Umbilical cord (tissue), 2 donors: ENCODE measurements at places on chromosomes 4 and X.

DNA sequence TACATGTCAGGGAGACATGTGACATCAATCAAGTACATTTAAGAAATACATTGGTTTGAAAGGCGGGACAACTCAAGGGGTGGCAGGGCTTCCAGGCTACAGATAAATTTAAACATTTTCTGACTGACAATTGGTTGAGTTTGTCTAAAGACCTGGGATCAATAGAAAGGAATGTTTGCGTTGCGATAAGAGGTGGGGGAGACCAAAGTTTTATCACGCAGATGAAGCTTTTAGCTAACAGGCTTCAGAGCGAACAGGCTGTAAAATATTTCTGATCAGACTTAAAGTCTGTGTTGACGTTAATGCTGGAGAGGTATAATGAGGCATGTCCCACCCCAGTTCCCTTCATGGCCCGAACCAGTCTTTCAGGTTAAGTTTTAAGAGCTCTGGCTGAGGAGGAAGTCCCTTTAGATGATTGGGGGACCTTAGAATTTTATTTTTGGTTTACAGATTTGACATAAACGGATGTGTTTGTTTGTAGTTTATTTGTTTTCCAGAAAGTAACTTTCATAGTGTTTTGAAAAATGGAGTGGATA is 346.7 kb upstream of the RASGEF1B start:
- no peak for DNase-seq

DNA sequence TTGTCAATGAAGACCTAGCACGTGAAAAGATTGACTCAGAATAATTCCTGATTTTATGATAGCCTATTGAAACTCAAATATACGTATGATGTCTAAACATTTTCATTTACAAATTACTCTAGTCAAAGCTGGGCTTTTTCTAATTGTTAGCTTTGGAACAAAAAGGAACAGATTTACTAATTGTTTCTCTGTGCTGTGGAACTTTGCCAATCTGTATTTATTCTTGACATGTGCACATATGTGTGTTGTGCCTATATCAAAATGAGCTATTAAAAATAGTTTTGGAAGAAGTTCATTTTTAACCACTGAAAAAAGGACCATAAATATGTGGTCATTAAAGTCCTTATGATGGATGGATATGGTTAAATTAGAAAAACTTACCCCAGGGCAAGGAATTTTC is 85.4 kb upstream of the PACRGL start:
- DNase-seq = no peak

GRCh38 chr4:67546004-67546356 is 677 bp upstream of the CENPC start:
- no peak for DNase-seq

- DNase-seq = peak; percentile 35
Observed at GRCh38 chr4:103915224-103915869, 195.6 kb upstream of the TACR3 start.

DNA sequence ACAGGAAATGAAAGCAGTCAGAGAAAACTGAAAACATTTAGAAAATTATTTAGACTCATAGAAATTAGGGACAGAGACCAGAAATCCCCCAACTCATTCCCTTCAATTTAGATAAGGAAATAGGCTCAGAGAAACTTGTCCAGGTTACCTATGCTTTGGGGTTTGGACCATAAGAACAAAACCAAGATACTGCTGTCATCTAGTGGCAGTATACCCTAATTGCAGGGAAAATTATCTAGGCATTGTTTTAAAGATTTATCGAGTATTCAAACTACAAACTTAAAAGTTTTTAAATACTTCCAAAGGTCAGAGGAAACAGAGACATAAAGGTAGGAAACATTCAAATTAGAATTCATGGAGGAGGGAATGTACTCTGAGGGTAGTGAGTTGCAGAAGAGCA is 67.0 kb upstream of the KLHL13 start:
- DNase-seq = no peak

DNA sequence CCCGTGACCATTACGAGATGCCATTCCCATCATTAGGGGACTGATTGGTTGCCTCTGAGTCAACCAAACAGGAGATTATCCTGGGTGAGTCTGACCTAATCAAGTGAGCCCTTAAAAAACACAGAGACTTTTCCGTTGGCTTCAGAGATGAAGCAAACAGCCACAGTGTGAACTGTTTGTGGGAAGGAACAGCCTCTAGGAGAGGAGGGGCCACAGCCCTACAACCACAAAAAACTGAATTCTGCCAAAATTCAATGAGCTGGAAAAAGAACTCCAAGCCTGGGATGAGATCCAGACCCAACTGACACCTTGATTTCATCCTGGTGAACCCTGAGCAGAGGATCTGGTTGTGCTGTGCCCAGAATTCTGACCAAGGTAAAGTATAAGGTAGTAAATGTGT is 31.3 kb upstream of the TBL1X start:
- no peak for DNase-seq

DNA sequence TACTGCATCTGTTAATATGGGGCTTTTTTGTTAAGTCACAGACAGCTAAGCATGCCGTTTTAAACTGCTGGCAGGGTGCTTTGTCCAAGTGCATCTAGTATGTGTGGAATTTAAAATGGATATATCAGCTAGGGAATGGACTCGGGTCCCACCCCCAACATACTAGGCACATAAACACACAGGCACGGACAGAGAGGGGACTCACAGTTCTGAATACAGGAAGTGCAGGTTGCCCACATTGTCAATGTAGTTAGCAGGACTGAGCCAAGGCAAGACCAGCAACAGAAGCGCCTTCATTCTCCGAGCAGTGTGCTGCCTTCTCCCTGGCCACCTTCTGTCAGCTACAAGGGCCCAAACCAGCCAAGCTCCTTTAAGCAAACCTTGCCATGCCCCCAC is 33.6 kb downstream of the LNX1 start:
- no peak for DNase-seq

GRCh38 chr4:80592950-80593349 is 257.4 kb downstream of the CFAP299 start:
- DNase-seq = no peak

- no peak for DNase-seq
Observed at GRCh38 chr4:54099287-54099747, 646 bp upstream of the GSX2 start.

GRCh38 chrX:32155044-32155638 is 1056.2 kb downstream of the DMD start:
- DNase-seq = peak; percentile 1

GRCh38 chr4:109875106-109875505 is 27.2 kb downstream of the LRIT3 start:
- no peak for DNase-seq

GRCh38 chrX:49746306-49746705 is 50.5 kb upstream of the PAGE1 start:
- no peak for DNase-seq

- no peak for DNase-seq
Observed at GRCh38 chr4:166827629-166828028, 406.7 kb downstream of the SPOCK3 start.

DNA sequence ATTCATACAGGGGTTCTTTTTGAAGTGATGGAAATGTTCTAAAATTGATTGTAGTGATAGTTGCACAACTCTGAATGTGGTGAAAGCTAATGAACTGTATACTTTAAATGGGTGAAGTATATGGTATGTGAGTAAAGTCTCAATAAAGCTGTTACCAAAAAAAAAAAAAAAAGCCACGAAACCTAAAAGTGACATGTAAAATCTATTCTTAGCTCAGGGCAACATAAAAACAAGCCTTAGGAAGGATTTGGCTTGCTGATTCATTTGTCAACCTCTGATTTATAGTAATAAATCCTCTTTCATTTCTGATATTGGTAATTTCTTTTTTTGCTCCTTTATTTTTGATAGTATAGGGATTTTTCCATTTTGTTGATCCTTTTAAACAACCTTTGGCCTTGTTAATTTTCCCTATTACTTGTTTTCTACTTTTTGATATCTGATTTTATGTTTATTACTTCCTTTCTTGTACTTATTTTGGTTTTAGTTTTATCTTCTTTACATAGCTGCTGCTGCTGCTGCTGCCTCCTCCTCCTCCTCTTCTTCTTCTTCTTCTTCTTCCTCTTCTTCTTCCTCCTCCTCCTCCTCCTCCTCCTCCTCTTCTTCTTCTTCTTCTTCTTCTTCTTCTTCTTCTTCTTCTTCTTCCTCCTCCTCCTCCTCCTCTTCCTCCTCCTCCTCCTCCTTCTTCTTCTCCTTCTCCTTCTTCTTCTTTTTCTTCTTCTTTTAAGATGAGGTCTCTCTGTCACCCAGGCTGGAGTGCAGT is 79.4 kb downstream of the ADGRG4 start:
- no peak for DNase-seq

- no peak for DNase-seq
Observed at GRCh38 chrX:13533726-13534125, 35.7 kb upstream of the EGFL6 start.

DNA sequence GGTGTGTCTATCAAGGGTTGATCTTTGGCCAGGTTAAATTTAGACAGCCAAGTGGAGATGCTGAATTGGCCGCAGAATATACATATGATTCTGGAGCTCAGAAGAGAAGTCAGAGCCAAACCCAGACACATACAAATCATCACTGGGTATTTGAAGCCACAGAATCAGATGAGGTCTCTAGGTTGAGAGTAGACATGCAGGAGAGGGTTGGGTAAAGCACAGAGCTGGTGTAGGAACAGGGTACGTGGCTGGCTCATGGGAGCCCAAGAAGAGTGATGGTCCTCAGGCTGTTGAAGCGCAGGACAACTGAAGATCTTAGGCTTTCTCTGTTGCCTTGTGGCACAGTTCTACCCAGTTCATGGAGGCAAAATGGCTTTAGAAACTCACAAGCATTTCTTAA is 37.7 kb downstream of the ADAMTS3 start:
- no peak for DNase-seq

DNA sequence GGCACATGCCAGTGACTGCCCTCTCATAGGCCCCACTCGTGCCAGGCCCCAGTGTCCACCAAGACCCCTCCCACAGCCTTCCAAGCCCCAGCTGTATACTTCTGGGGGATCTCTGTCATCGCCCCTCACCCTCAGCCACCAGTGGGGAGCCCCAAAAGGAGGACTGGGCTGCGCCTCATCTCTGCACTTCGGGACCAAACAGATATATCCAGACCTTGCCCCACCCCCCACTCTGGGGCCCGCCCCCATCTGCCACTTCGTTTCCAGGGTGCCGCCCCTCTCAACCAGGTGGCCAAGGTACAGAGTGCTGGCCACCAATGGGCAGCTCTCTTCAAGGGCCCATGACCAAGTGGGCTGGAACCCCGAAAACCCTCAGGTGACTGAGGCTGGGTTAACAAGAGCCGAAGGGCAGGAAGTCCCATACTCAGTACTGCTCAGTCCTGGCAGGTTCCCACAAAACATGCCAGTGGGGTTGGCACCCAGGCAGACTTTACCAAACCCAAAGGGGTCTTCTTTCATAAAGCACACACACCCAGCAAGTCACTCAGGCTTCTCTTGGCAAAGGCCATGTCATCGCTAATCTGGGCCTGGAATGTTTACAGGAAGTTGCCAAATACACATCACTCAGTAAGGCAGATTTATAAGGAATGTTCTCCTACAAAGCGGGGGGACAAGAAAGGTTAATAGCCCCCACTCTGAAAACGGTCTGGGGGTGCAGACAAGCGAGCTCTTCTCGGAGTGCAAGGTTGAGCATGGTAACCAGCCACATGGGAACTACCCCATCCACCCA is 4.4 kb downstream of the ZFYVE28 start:
- DNase-seq = no peak

- DNase-seq = no peak
Observed at GRCh38 chr4:94399721-94400120, 52.0 kb upstream of the PDLIM5 start.

- no peak for DNase-seq
Observed at GRCh38 chrX:103879339-103879738, 47.3 kb upstream of the RAB9B start.

GRCh38 chrX:145821291-145821897 is 3.8 kb downstream of the SLITRK2 start:
- DNase-seq = peak; percentile 52

GRCh38 chr4:158624889-158625478 is 46.7 kb downstream of the C4orf46 start:
- DNase-seq = peak; percentile 56
